ENCODE measurements at places on chromosomes 7 and 10. TPM values are rescaled to one million over a fixed set of nuclear protein-coding genes. Genes with fewer than 3 reads are reported as not detected.
A peak's percentile ranks its signal among the peaks of the same experiment; 100 is the strongest.

The ADAM8 gene
- 21.3 TPM for total RNA-seq

The SPAM1 gene
- not detected for total RNA-seq

The WNT8B gene
- total RNA-seq, result not detected

The OR2A7 gene
- 19.1 TPM for total RNA-seq

The POMZP3 gene
- 7.2 TPM for total RNA-seq

The CLDN3 gene
- 672 TPM for total RNA-seq

The VWA2 gene
- 3.3 TPM for total RNA-seq

The OR2A12 gene
- total RNA-seq, result not detected

The AZGP1 gene
- not detected for total RNA-seq

The WDR86 gene
- total RNA-seq, result 33.3 TPM

- peaks cover 4% of the 10 kb centered on the region for H3K4me1 ChIP-seq
- H3K27ac ChIP-seq, result no peak overlapping the region
- peaks cover 9% of the 10 kb centered on the region for H3K27me3 ChIP-seq
- DNase-seq, result peak; percentile 43
- H3K36me3 ChIP-seq, result no peaks in the 10 kb centered on the region
These were observed 18.3 kb upstream of the ZNF12 start for GRCh38 chr7:6725003-6725402.

DNA sequence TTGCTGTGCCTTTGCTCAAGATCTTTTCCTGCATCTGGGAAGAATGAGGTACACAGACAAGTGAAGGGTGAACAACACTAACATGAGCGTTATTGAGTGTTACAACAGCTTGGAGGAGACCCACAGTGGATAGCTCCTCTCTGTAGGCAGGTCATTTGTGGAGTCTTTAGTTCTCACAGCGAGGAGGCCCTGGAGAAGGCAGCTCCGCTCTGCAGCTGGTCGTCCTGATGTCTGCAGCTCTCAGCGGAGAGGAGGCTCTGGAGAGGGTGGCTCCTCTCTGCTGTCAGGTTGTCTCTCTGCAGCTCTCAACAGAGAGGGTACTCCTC lies 7.0 kb upstream of the DYNC2I1 start:
- peaks cover 8% of the 10 kb centered on the region for H3K4me1 ChIP-seq
- H3K4me3 ChIP-seq, result no peak overlapping the region
- H3K27me3 ChIP-seq, result no peaks in the 10 kb centered on the region
- H3K36me3 ChIP-seq, result no peaks in the 10 kb centered on the region
- H3K27ac ChIP-seq, result peak overlapping the region; percentile 81

DNA sequence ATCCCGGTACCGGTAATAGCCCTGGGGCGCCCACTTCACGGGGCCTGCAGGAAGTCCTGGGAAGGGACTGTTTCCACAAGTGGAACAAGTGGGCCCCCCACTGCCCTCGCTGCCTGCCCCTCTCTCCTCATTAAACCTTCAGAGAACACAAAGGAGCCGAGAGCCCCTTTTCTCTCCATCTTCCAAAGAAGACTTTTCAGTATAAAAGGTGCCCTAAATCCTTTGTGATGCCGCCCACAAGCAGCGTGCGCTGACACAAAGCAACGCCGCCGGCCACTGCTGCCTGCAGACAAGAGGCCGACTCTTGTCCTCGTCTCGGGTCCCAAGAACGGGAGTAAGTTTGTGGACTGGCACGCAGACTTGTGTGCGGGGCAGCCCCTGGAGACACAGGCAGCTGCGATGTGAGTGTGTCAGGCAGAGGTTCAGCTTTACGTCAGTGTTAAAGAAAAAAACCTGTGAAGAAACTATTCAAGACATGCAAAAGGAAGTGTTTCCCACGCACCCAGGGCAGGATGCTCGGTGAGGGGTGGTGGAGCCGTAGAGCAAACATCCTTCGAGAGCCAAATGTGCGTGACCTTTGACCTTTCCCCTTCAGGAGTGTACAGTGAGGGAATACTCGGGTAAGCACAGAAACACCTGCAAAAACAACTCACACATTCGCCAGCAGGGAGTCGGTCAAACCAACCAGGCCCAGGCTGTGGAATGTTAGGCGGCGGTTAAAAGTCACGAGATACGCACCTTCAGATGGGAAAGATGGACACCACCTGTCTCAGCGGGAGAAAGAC lies 118.2 kb downstream of the VIPR2 start:
- H3K4me3 ChIP-seq, result no peak overlapping the region
- peaks cover 11% of the 10 kb centered on the region for H3K4me1 ChIP-seq
- peak; percentile 7 for DNase-seq
- H3K36me3 ChIP-seq, result no peaks in the 10 kb centered on the region
- H3K27me3 ChIP-seq, result peaks cover 13% of the 10 kb centered on the region
- H3K27ac ChIP-seq, result no peak overlapping the region

GRCh38 chr10:129825221-129825620 lies 138.9 kb downstream of the EBF3 start:
- no peak for DNase-seq
- H3K4me3 ChIP-seq, result no peak overlapping the region
- no peaks in the 10 kb centered on the region for H3K27me3 ChIP-seq
- no peak overlapping the region for H3K27ac ChIP-seq

DNA sequence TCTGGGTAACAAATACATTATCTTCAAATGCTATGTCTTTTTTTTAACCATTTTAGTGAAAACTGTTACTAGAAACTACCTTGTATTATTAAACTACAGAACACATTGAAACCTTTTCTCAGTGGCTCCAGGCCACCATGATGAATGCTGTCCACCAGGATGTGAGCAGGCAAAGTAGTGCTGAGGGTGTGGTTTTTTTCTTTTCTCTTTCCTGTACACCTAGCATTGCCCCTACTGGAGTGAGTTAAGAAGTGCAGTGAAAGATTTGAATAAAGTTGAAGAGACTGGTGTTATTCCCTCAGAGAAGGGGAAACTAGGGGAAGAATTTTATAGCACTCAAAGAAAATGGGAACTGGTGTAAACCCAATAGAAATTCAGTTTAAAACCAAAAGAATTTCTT lies 120.0 kb upstream of the SAMD8 start:
- H3K4me3 ChIP-seq, result no peak overlapping the region
- no peaks in the 10 kb centered on the region for H3K27me3 ChIP-seq
- H3K4me1 ChIP-seq, result peaks cover 9% of the 10 kb centered on the region
- H3K27ac ChIP-seq, result no peak overlapping the region
- DNase-seq, result no peak

DNA sequence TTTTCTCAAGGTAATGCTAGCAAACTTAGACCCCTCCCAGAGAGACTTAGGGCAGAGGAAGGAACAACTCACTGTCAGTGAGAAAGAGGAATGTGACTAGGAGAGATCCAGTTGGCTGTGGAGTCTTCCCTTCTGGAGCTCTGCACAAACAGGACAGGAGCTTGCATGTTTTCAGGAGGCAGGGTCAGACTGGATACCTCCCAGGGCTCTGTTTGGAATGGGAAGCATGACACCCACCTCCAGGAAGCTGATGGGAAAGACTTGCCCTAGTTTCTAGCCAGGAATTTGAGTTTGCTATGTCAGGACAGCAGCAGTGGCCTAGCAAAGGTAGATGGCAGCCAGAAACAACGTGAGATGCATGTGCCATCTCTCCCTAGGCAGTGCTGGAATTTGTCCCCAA lies 40.6 kb downstream of the GHRHR start:
- H3K4me1 ChIP-seq, result no peaks in the 10 kb centered on the region
- no peak overlapping the region for H3K27ac ChIP-seq
- H3K36me3 ChIP-seq, result no peaks in the 10 kb centered on the region
- no peak overlapping the region for H3K4me3 ChIP-seq
- peaks cover 7% of the 10 kb centered on the region for H3K27me3 ChIP-seq
- DNase-seq, result no peak

DNA sequence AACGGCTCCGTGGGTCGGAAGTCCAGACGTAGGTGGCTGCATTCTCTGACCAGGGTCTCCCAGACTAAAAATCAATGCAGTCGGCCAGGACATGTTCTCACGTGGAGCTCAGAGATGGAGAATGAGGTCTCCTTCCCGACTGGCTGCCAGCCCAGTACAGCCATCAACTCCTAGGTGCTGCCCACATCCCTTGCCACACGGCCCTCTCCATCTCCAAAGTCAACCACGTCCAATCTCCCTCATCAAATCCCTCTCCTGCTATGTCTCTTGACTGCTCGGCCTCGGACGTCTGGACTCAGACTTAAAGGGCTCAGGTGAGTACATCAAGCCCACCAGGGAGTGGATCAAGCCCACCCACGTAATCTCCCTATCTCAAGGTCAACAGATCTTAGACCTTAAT lies 6.9 kb downstream of the MAD1L1 start:
- no peak overlapping the region for H3K27ac ChIP-seq
- no peaks in the 10 kb centered on the region for H3K27me3 ChIP-seq
- H3K36me3 ChIP-seq, result no peaks in the 10 kb centered on the region
- DNase-seq, result no peak

- no peak overlapping the region for H3K4me3 ChIP-seq
- H3K36me3 ChIP-seq, result no peaks in the 10 kb centered on the region
- no peak for DNase-seq
- H3K27me3 ChIP-seq, result no peaks in the 10 kb centered on the region
- H3K27ac ChIP-seq, result no peak overlapping the region
- no peaks in the 10 kb centered on the region for H3K4me1 ChIP-seq
These were observed 50.8 kb downstream of the GSDME start for GRCh38 chr7:24706211-24707170.

GRCh38 chr10:72740528-72740927 lies 48.6 kb downstream of the MCU start:
- H3K27me3 ChIP-seq, result no peaks in the 10 kb centered on the region
- H3K4me3 ChIP-seq, result no peak overlapping the region
- DNase-seq, result peak; percentile 24
- no peak overlapping the region for H3K27ac ChIP-seq
- H3K36me3 ChIP-seq, result no peaks in the 10 kb centered on the region

- no peaks in the 10 kb centered on the region for H3K36me3 ChIP-seq
- peaks cover 28% of the 10 kb centered on the region for H3K27me3 ChIP-seq
- no peak overlapping the region for H3K27ac ChIP-seq
- DNase-seq, result no peak
These were observed 248.5 kb downstream of the DNAJB6 start for GRCh38 chr7:157585113-157585861.

GRCh38 chr7:18495412-18496340 lies at the start of gene HDAC9:
Gene HDAC9 (plus strand): TSS chr7:18495749. CDS start chr7:18496303, 554 bp downstream.
- peak within 1 kb of the TSS; percentile 34 for H3K27ac ChIP-seq
- no peaks in the 10 kb centered on the region for H3K27me3 ChIP-seq
- peak within 1 kb of the TSS; percentile 40 for H3K4me3 ChIP-seq

- no peak overlapping the region for H3K27ac ChIP-seq
- H3K36me3 ChIP-seq, result no peaks in the 10 kb centered on the region
- DNase-seq, result no peak
- no peaks in the 10 kb centered on the region for H3K27me3 ChIP-seq
These were observed 24.2 kb downstream of the PIP4K2A start for GRCh38 chr10:22690158-22690557.

DNA sequence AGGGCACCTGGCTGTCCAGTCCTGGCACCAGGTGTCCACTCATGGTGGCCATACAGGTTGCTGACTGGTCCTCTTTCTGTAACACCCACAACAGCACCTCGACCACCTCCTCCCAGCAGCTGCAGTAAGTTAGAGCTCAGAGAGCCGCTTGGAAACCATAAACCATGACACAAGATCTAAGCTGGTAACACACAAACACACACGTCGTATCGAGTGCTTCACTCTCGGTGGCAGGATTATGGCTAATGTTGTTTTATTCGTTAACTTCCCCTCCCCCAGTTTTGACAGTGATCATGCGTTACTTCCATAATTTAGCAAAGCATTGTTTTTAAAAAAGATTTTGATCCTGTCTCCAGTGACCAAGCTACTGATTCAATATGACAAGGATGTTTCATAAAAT lies 59.7 kb downstream of the CAMK2B start:
- peaks cover 18% of the 10 kb centered on the region for H3K27me3 ChIP-seq
- no peak overlapping the region for H3K4me3 ChIP-seq
- no peak overlapping the region for H3K27ac ChIP-seq
- DNase-seq, result no peak

DNA sequence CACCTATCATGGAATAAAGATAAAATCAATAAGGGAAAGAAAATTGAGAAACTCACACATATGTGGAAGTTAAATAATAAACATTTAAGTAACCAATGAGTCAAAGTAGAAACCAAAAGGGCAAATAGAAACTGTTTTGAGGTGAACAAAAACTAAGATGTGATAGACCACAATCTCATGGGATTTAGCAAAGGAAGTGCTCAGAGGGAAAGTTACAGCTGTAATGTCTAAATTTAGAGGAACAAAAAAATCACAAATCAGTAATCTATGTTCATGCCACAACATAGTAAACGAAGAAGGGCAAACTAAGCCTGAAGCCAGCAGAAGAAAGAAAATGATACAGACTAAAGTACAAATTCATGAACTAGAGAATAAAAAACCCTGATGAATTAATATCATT lies 16.3 kb downstream of the CYP3A4 start:
- no peak for DNase-seq
- no peak overlapping the region for H3K4me3 ChIP-seq
- H3K4me1 ChIP-seq, result peaks cover 8% of the 10 kb centered on the region
- no peaks in the 10 kb centered on the region for H3K36me3 ChIP-seq

- no peak overlapping the region for H3K4me3 ChIP-seq
- no peaks in the 10 kb centered on the region for H3K27me3 ChIP-seq
- H3K36me3 ChIP-seq, result no peaks in the 10 kb centered on the region
- no peak for DNase-seq
- no peak overlapping the region for H3K27ac ChIP-seq
- H3K4me1 ChIP-seq, result no peaks in the 10 kb centered on the region
These were observed 276.8 kb upstream of the PFKP start for GRCh38 chr10:2790396-2791188.

DNA sequence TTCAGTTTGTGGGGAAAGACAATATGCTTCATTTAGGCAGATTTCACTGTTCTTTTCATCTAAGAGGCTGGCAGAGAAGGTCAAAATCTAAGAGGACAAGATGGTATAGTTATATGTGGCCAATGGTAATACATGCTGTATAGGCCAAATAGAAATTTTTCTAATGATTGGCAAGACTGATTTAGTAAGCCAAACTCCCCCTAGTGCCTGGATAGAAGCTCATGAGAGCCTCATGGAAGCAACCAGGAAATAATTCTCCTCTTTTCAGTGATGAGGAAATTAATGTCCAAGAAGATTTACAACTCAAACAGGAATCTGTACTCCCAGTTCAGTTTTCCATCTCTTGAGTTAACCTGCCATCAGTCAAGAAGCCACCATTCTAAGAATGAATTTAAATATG lies 253.6 kb upstream of the PHF14 start:
- H3K4me1 ChIP-seq, result no peaks in the 10 kb centered on the region
- DNase-seq, result no peak
- H3K4me3 ChIP-seq, result no peak overlapping the region
- H3K27me3 ChIP-seq, result no peaks in the 10 kb centered on the region

GRCh38 chr7:27344471-27344870 lies 101.9 kb downstream of the EVX1 start:
- no peak overlapping the region for H3K27ac ChIP-seq
- H3K36me3 ChIP-seq, result no peaks in the 10 kb centered on the region
- no peak overlapping the region for H3K4me3 ChIP-seq
- no peak for DNase-seq
- no peaks in the 10 kb centered on the region for H3K27me3 ChIP-seq
- peaks cover 24% of the 10 kb centered on the region for H3K4me1 ChIP-seq

DNA sequence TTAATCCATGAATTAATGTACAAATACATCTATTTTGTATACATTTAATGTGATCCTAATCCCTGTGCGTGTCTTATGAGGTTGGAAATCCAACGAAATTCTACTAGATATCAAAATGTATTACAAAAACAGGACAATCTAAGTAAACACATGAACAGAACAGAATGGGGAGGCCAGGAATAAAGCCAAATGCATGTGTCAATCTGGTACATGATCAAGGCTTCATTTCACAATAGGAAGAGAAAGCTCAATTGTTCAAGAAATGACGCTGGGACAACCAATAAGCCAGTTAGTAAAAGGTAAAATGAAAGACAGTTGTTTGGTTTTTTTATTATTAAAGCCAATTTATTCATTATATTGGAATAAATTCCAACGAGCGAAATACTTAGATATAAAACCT lies 83.0 kb downstream of the COL13A1 start:
- H3K36me3 ChIP-seq, result no peaks in the 10 kb centered on the region
- DNase-seq, result no peak
- H3K4me1 ChIP-seq, result peaks cover 9% of the 10 kb centered on the region
- H3K27ac ChIP-seq, result no peak overlapping the region
- no peak overlapping the region for H3K4me3 ChIP-seq

Data from transverse colon (tissue), 4 donors.